ENCODE measurements at places on chromosomes 11 and 22. TPM values are rescaled to one million over a fixed set of nuclear protein-coding genes. Genes with fewer than 3 reads are reported as not detected.

RTN4RL2 gene
- total RNA-seq, result not detected

LARGE2 gene
- total RNA-seq, result under 0.01 TPM

MRGPRX3 gene
- not detected for total RNA-seq

CNGA4 gene
- not detected for total RNA-seq

LRRC4C gene
- 0.15 TPM for total RNA-seq

NAGA gene
- 59.1 TPM for total RNA-seq

MLC1 gene
- not detected for total RNA-seq

VSIG10L2 gene
- total RNA-seq, result not detected

All from smooth muscle cell of trachea (primary cell).